ENCODE measurements at places on chromosomes 1 and 21.

DNA sequence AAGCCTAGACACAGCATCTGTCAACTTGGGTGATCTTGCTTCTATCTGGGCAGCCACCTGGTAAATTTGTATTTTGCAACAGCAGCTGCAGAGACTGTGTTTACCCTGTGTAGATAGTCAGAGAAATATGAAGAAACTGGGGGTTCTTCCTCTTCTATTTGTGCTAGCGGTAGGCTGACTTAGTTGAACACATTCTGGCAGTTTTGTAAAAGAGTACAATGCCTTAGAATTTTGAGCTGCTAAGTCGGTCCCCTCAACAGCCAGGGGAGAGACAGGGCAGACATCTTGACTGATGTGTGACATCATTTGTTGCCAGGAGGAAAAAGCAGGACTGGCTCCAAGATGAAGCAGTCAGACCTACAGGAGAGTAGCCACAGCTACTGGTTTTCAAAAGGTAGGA is 53.7 kb downstream of the KCNJ6 start:
- DNase-seq = no peak

GRCh38 chr1:93353286-93353685 is 7.6 kb downstream of the DR1 start:
- no peak for DNase-seq

DNA sequence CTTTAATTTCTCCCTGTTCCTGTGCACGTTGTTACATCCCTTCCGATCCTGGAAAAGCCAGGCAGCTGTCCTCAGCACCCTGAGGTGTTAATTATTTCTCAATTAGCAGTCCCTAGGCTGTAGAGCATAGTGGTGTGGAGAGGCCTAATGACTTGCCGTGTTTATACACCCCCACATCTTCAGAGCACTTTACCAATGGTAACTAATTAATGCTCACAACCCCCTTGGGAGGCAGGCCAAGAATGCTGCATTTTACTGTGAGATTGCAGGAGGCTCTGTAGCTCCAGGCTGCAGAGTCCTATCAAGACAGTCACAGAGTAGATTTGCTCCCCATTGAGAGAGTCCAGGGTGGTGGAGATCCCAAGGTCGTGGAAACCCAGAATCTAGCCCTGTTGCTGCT is 2.4 kb upstream of the PARS2 start:
- no peak for DNase-seq

DNA sequence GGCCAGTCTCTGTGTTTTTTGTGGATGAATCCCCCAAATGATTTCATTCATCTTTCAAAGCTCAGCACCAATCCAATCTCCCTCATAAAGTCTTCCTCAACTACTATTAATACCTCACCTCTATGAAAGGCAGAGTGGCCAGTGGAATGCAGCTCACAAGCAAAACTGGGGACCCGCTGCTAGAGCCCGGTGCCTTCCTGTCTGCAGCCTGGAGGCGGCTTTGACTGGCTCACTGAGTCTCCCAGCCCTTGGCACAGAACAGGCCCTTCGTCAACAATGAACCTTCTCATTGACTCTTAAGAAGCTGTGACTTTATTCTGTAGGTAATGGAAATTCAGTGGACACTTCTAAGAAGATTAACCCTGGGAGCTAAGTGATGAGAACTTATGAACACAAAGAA is 86.8 kb upstream of the RAB4A start:
- no peak for DNase-seq

- DNase-seq = no peak
Observed at GRCh38 chr1:104309673-104310072, 560.0 kb downstream of the AMY1C start.

DNA sequence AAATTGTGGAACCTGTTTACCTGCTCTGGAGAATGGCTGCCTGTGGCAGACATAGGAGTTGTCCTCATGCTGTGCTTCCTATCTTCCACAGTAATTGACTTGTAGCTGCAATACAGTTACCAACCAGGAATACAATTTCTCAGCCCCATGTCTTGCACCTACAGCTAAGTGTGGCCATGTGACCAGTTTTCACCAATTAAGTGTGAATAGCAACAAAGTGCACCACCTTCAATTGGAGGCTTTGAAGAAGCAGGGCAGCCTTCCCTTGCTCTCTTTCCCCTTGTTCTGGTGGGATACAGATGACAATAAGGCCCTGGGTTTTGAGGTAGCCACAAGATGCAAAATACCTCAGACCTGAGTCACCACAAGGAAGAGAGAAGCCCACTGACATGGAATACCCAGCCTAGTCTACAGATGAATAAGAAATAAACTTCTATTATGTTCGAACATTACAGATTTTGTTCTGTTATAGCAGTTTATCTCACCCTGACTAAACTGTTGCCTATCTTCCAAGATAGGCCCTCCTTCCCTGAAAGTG is 70.2 kb upstream of the S1PR1 start:
- no peak for DNase-seq

GRCh38 chr1:203867802-203868201 is 6.4 kb downstream of the SNRPE start:
- DNase-seq = no peak

Measured in HS-5 (cell line).